ENCODE measurements at places on chromosomes 5 and 9.

DNA sequence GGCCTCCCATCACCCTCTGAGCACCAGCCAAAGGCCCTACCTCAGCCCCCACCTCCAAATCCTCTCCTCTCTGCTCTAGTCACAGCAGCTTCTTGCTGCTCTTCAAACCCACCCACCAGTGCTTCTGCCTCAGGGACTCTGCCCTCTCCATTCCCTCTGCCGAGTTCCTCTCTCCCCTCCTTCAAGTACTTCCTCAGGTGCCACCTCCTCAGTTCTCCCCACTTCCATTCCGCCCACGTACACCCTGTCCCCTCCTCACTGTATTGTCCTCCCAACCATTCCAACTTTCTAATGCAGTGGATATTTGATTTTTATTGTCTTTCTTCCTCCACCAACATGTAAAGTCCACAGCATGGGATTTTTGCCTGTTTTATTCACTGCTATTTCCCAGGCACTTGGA is 43.2 kb downstream of the C5orf15 start:
- no peak for DNase-seq

GRCh38 chr5:111277061-111277460 is 52.9 kb downstream of the CAMK4 start:
- no peak for DNase-seq

GRCh38 chr5:143016777-143017516 is 246.8 kb downstream of the ARHGAP26 start:
- no peak for DNase-seq

DNA sequence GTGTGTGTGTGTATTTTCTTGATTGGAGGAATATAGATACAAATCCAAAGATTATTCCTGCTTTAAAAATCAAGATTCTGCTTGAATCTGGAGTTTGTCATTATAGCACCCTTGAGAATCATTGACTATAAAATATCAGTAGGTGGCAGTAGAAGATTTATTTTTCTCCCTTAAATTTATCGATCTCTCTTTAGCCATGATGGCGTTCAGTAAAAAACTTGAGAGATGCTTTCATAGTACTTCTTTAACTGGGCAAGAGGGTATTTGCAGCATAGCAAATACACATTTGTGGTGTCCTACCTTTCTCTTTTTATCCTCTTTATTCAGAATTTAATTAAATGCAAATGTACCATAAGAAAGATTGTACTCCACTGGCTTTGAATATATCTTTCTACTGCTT is 307.7 kb downstream of the ADGRV1 start:
- DNase-seq, result no peak

DNA sequence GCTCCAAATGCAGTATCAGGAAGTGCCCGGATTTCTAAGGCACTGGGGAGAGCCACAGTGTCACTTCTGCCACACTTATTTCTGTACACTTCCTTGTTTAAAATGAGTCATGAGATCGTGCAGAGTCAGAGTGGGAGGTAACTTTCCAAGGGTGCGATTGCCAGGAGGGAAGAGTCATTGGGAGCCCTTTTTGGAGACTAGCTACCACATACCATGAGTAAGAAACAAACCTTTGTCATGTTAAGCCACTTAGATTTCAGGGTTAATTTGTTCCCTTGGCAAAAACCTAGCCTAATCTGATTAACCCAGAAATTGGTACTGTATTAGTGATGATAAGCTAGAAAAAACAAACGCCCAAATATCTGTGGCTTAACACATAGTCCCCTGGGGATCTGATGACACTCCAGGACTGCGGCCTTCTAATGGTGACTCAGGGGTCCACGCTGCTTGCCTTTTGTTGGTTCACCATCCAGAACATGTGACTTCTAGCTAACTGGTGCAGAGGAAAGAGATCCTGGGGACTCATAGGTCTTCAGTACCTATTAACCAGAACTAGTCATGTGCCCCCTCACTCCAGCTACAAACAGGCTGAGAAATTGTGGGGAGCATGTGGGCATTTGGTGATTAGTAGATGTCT is 48.6 kb upstream of the TLE1 start:
- DNase-seq, result no peak

- no peak for DNase-seq
Observed at GRCh38 chr5:134132372-134133187, 18.1 kb downstream of the TCF7 start.

GRCh38 chr9:101421653-101422065 is 13.9 kb downstream of the ALDOB start:
- DNase-seq, result no peak

- no peak for DNase-seq
Observed at GRCh38 chr5:127088251-127088650, 14.9 kb upstream of the C5orf63 start.

DNA sequence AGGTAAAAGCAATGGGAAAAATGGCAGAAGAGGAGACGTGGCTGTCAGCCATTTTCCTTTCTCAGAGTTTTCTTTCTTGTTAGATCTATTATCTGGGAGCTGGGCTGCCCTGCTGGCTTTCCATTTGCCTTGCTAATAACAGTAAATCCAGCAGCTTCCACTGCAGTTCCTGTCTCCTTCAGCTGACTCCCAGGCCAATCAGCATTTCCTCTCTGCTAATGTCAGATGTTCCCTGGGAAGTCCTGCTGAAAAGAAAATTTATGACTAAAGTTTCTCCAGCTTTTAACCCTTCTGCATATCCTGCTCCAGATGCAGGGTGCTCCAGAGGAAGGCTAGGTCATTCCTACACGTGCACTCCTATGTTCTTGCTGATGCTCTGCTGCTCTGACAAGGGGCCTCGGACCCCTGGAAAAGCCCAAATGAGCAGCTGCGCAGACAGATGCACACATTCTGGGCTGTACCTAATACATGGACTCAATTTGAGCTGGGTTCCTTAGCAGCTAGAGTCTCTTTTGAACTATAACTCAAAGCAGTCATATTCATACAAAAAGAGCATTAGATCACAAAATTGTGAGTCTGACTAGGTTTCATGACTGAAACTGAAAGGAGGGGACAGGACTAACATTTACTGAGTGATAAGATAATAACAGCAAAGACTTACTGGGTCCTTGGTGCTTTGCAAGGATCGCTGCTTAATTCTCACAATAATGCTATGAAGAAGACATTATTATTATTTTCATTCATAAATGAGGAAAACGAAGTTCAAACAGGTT is 182.2 kb downstream of the MAPKAP1 start:
- DNase-seq, result no peak

DNA sequence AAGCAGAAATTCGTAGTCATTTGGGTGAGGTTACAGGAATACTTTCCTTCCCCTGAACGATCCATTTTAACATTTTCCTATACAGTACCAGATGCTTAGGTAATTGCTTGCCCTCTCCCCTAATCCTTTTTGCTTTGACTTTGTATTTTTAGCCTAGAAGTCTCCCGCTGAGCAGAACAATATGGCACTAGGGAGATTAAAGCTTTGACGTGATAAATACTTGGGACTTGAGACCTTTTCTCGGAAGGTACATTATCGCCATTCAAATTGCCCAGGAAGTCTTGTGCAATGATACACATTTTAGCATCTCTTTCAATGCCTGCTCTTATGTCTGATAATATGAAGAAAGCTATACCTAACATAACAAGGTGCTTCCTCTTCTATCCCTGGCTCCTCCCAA is 22.9 kb upstream of the SPATA31C2 start:
- no peak for DNase-seq

DNA sequence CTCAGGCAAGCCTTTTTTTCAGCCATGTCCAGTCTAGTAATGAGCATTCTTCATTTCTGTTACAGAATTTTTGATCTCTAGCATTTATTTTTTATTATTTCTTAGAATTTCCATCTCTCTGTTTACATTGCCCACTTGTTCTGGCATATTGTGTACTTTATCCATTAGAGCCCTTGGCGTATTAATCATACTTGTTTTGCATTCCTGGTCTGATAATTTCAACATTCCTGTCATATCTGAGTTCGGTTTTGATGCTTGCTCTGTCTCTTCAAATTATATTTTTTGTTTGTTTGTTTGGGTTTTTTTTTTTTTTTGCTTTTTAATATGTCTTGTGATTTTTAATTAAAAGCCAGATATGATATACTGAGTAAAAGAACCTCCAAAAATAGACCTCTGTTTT is 23.0 kb upstream of the JAK2 start:
- DNase-seq, result no peak

DNA sequence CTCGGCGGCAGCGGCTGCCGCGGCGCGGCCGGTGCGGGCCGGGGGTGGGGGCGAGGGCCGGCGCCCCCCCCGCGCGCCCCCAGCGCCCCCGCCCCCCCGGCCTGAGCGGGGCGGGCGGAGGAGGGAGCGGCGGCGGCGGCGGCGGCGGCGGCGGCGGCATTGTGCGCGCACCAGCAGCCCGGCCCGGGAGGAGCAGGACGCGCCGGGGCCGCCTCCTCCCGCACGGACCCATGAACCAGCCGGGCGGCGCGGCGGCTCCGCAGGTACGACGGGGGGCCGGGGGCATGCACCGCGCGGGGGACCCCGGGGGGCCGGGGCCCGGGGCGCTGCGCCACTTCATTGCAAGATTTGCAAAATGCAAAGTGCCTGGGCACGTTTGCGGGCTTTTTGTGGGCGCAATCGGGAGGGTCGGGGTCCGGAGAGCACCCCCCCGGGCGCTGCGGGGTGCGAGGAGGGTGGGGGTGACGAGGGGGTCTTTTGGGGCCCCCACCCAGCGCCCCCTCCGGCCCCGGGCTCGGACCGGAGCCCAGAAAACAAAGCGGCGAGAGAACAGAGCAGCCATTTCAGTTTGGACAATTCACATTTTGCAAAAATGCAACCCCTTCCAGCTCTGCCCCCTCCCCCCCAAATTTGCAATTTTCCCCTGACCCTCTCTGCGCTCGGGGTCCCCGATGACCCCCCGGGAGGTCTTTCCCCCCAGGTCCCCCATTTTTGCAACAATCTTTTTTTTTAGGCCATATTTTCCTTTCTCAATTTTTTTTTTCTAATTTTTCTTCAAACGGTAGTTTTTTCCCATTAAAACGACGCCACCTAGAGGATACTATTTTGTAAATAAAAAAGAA is at the start of gene ZNF618:
TSS of gene ZNF618 (plus strand) at position 159 of the 842 bp plus-strand sequence. CDS start at position 231, 72 bp downstream.
- peak; percentile 15 for DNase-seq

- no peak for DNase-seq
Observed at GRCh38 chr5:6805841-6806240, 92.6 kb downstream of the TENT4A start.

DNA sequence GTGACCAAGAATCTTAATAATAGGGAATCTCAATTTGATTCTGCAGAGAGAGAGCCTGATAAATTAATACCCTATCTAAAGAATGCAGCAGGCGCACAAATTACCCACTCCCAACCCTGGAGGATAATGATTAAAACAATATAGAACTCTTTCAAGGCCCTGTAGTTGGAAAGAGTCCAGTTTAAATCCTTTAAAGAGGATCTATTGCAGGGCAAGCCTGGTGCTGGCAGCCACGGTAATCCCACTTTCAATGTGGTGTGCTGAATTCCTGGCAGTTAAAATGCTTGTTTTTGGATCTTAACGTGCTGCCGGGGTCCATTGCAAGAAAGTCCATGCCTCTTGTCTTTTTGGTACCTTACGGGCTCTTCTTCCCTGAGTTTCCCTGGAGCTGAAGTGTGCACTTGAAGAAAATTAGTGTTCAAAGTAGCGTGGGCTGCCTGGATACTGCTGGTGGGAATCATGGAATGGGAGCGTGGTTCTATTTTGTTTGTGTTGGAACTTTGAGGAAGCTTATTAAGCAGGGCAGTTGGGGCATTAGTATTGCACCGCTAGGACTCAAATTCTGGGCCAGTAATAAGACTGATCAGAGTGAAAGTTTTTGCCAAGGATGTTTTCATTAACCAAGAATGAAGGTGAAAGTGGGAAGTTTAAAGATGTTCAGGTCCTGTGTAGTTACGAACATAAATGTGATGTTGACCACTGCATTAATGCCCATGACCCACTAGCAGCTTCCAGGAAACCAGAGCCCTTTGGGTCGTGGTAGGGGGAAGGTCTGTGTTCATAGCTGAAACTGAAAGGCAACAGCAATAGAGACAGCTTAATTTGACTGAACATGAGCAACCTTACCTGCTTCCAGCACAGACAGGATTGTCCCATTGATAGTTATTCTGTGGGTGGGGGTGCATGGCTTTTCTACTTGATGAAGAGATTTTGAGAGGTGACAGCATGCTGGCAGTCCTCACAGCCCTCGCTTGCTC is 20.8 kb downstream of the MARCHF6 start:
- DNase-seq, result no peak

DNA sequence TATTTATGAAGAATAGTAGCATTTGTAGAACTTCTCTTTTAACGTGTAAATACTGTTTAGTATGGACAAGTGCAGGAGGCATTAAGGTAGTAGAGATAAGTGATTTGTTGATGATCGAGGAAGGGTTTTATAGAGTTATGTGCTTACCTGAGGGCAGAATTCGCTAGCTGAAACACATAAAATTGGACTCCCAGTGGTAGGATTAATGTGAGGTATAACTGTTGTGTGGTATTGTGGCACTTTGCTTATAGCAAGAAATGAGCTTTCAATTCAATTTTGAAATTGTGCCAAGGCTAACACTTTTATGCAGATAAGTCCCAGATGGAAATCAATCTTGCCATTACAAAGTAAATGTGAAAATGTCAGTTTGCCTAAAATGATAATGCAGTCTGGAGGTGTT is 1.2 kb downstream of the AP3S1 start:
- DNase-seq, result no peak

DNA sequence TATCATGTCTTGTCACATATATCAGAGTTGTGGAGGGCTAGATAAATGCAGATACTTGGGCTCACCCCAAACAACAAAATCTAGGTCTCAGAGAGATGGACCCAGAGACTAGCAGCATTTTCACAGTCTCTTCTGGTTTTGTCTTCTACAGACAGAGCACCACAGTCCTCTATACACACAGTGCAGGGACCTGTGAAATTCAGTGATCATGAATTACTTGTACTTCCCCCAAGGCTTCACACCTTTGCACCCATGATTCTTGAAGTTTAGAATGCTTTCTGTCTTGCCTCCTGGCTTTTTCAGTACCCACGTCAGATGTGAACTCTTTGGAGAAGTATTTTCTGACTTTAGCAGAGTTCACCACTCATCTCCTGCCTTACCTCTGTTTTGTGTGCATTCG is 371.5 kb upstream of the PRR16 start:
- DNase-seq, result no peak

GRCh38 chr5:143402017-143402552 is 1.4 kb downstream of the NR3C1 start:
- DNase-seq, result no peak

- DNase-seq, result no peak
Observed at GRCh38 chr9:82797534-82797933, 265.4 kb downstream of the RASEF start.

- no peak for DNase-seq
Observed at GRCh38 chr5:113233606-113234005, 201.2 kb downstream of the TSSK1B start.

- DNase-seq, result no peak
Observed at GRCh38 chr5:78628270-78628992, 20.1 kb downstream of the LHFPL2 start.

GRCh38 chr5:53882006-53882675 is 321.7 kb downstream of the NDUFS4 start:
- DNase-seq, result no peak

GRCh38 chr9:72809586-72809985 is 143.3 kb downstream of the ALDH1A1 start:
- DNase-seq, result no peak

GRCh38 chr5:107418902-107419301 is 251.8 kb downstream of the EFNA5 start:
- DNase-seq, result no peak

Data from progenitor cell of endocrine pancreas (in vitro differentiated cells).